Stimulated activated CD4-positive, alpha-beta T cell treated with anti-CD3 and anti-CD28 coated beads, TNF-alpha, amount 100 ng/mL, for 24 hours (primary cell): ENCODE measurements at places on chromosomes 13 and 19.
A peak's percentile ranks its signal among the peaks of the same experiment; 100 is the strongest.

GRCh38 chr19:54147676-54148075 lies 10.1 kb downstream of the CNOT3 start:
- DNase-seq: no peak

DNA sequence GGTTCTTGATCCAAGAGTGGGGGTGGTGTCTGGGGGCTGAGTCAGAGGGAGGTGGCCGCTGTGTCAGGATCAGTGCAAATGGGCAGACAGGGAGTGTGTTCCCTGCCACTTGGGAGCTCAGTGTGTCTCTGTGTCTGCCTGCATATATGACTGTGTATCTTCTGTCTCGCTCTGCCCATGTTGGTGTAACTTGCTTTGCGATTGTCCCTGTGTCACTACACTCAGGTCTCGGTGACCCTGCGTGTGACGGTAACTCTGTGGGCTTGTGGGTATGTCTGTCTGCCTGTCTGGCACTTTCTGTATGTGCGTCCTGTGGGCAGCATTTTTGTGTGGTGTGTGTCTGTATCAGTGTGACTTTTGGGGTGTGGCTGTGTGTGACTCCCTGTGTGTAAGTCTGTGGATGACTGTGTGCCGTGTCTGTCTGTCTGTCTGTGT lies 8.2 kb upstream of the ERFL start:
- peak; percentile 28 for DNase-seq

- no peak for DNase-seq
These were observed 2.6 kb upstream of the TSHZ3 start for GRCh38 chr19:31351855-31352195.

GRCh38 chr19:16363133-16363851 lies 38.7 kb downstream of the KLF2 start:
- DNase-seq: no peak

DNA sequence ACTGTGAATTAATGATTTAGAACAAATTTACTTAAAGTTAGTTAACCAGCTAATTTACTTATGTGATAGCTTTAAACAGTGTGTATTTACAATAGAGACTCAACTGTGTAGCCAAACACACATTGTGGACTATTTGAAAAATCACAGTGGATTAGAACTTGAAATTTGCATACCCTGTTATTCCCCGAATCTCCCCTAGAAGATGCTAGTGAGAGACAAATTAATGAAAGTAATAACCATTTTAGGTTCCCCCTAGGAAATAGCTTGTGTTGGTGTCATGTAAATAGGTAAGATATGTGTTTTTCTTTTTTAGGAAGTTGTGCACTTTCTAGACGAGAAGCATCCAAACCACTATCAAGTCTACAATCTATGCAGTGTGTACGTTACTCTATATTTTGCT lies 98.5 kb downstream of the C1QTNF9 start:
- no peak for DNase-seq

GRCh38 chr19:35073941-35074340 lies 32.4 kb downstream of the HPN start:
- DNase-seq: no peak

DNA sequence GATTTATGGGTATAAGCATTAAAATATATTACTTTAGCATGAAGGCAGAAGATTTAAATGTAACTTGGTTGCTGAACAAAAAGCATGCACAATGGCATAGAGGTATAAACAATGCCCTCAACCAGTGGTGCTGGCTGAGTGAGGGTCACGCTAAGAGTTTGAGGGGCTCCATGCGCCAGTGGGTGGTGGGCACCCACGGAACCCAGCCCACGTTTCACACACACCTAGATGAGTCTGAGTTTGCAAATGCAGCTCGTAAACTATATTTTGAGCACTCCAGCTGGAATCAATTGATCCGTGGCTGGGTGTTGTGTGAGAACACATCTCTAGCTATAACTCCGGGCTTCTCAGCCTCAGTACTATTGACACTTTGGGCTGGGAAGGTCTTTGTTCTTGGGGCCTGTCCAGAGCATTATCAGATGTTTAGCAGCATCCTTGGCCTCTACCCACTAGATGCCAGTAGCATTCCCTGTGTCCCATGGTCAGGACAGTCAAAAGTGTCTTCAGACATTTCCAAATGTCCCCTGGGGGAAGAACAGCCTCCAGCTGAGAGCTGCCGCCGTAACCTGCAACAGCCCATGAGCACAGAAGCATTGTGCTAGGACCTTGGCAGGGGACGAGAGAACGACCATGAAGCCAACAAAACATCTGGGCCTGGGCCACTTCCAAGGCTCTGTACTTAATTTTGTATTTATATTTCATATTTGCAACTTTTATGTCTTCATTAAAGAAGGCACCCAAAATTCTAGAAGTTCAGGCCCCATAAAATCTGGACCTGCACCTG lies 108.1 kb upstream of the SOX1 start:
- DNase-seq: no peak

DNA sequence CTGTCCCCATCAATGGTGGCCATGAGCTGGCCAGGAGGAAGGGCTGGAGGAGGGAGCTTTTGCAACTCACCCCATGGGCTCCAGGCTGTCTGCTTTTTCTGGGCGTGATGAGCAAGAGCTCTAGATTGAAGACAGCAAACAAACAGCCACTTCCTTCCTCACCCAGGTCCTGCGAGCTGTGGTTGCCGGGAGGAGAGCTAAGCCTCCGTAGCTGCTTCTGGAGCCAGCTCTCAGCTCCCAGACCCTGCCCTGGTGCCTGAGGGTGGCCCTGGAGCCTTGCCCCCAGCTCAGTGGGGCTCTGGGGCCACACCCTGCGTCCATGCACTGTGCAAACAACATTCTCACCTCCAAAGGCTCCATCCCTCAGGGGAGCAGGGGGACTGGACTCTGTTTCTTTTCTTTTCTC lies 6.2 kb downstream of the MYO1F start:
- DNase-seq: no peak

DNA sequence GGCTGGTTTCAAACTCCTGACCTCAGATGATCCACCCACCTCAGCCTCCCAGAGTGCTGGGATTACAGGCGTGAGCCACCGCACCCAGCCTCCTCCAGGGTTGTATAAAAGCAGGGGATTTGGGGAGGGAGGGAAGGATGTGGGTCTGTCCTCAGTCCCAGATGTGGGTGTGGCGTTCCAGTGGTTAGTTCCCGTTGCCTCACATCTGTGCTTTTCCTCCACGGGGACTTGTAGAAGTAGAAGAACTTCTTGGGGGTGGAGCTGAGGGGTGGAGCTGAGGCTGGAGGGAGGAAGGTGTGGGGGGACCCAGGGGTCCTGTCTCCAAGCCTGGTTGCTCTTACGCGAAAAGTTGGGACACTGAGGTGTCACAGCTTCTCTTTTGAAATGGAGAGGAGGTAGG lies 514 bp upstream of the MCEMP1 start:
- DNase-seq: no peak

DNA sequence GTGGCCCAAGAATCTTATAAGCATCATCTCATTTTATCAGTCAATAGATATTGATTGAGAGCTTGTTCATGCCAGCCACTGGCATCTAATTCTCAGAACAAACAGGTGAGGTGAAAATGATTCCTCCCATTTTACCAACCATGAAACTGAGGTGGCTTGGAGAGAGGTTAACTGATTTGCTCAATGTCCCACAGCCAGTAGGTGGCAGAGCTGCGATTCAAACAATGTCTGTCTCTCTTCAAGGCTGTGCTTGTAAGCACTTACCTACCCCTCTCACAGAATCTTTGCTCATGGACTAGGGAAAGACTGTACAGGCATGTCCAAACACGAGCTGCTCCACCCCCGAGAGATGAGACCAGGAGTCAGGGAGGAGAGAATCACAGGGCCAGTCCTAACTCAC lies 21.5 kb upstream of the GSX1 start:
- no peak for DNase-seq

GRCh38 chr19:375395-376110 lies 31.0 kb upstream of the MIER2 start:
- DNase-seq: no peak

DNA sequence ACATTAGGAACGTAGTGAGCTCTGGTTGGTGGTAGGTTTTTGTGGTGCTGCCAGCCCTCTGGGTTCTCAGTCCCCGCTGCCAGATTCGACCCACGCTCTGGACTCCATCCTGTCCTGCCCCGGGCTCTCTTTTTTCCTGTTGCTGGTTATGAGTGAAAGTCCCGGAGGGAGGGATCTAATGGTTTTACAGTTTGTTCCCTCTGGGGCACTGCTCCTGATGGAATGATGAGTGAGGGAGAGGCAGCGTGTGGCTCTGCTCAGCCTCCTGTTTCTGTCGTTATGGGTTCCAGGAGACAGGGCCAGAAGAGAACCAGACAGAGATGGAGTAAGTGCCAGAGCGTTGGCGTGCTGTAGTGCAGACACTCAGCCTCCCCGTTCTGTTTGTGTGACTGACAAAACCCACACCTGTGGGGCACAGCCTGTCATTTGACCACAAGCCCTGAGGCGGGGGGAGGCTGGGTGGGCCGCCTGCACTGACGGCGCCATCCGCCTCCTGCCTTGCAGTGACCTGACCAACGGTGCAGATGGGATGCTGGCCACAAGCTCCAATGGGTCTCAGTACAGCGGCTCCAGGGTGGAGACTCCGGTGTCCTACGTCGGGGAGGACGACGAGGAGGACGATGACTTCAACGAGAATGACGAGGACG lies 18.3 kb downstream of the ATP4B start:
- DNase-seq: no peak

DNA sequence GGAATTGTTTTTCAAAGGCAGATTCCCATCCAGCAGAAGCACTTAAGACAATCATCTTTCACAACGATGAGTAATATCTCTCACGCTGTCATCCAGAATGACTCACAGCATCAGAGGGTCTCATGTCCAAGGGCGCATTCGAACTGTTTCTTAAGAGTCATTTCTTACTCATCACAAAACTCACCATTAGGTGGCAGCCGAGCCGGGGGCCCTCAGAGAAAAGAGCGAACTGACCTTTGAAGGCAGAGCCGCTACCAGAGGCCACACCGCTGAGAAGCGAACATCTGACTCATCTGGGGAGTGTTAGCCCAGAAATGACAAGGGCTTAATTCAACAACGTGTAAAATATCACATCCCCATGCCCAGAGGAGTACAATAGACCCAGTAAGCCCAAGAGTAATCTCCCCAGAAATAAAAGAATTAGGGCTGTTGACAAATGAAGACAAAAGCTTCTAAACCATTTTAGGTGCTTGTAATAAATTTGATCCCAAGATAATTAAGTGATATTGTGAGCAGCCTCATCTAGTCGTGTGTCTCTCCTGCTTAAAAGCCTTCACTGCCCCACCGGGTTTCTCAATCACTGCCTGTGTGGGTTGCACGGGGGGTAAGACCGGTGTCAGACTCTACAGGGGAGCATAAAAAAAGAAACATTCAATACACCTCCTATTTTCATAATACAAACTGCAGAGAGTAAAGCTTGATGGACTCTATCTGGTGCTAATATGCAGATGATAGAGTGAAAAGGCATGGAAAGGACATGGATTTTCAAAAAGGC lies 96.2 kb downstream of the CYSLTR2 start:
- DNase-seq: peak; percentile 80

DNA sequence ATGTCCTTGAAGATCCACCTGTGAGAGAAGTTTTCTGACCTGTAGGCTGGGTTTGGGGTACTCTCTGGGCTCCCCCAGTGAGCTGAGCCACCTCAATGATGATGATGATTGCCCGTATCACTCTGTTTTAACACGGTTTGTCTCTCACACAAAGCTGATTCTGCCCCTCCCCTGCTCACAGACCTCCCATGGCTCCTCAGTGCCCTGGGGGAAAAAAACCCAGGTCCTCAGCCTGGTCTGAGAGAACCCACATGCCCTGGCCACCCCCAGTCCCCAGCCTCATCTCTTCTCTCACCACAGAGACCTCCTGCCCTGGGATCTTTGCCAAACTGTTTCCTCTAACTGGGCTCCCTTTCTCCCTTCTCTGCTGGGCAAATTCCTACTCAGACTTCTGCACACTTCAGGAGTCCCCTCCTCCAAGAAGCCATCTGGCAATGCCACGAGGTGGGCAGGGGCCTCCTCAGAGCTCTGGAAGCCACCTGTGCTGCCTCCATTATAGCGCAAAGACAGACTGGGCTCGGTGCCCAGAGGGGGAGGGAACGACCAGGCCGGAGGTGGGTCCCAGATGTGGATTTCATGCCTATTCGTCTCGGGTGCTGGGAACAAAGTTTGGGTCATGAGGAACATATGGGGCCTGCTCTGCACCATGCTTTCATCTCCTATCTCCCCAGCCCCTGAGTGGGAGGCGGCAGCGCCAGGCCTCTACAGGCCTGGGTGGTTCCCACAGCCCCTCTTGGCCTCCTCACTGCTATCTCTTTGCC lies 8.5 kb upstream of the CA11 start:
- DNase-seq: no peak

GRCh38 chr13:44416301-44416700 lies 42.7 kb downstream of the SERP2 start:
- no peak for DNase-seq

DNA sequence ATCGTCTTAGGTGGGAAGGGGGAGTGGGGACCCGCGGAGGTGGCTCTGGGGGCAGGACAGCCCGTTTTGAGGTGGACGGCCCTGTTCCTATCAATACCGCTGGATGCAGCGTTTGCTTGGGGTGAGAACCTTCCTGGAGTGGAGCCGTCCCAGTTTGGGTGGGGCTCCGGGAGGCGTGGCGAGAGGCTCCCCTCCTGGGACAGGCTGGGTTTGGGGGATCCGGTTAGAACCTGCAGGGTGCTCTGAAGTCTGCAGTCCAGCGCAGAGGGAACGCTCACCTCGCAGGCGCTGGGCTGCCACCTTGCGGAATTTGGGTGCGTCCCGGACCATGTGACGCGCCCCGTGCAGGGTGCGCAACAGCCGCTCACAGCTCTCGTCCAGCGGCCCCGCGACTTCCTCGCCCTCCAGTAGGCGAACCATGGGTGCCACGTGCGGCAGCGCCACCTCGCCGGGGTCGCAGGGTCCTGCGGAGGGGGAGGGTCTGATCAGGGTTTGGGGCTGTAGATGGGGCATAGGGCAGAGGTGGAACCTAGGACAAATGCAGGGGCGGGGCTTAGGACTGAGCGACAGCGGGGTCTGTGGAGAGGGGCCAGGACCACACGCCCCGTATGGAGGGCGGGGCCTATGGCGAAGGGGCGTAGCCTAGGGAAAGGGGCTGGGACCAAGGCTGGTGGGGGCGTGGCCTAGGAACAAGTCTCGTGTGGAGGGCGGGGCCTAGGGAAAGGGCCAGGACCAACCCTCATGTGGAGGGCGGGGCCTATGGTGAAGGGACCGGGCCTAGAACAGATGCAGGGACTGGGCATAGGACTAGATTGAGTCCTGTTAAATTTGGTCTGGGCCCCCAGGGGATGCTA lies 13.8 kb downstream of the SH2D3A start:
- DNase-seq: peak; percentile 86
